A549 treated with ZK216348 at 1 μM for 4 hours (cell line): ENCODE measurements at places on chromosomes 11 and 22. TPM values are rescaled to one million over a fixed set of nuclear protein-coding genes. Genes with fewer than 3 reads are reported as not detected.

The CRYBB2 gene
- not detected in 5 replicates for total RNA-seq

The GAB4 gene
- not detected in 5 replicates for total RNA-seq

The C1QTNF4 gene
- 0.23 TPM in 1 of 5 replicates, not detected in the others for total RNA-seq

The PYGM gene
- total RNA-seq = 0.36 to 0.73 TPM (median 0.39 TPM) in 5 replicates

The CRYBB3 gene
- not detected in 5 replicates for total RNA-seq

The MMP7 gene
- 19.3 to 36.5 TPM (median 22.8 TPM) in 5 replicates for total RNA-seq

The STX5 gene
- 19.1 to 25.0 TPM (median 24.7 TPM) in 5 replicates for total RNA-seq

The C11orf65 gene
- 0.15 to 0.93 TPM (median 0.36 TPM) in 3 of 5 replicates, not detected in the others for total RNA-seq

The CATSPERZ gene
- 1.7 to 2.4 TPM (median 2.3 TPM) in 5 replicates for total RNA-seq
